WTC11 (cell line): ENCODE measurements at places on chromosomes 16 and 17.

DNA sequence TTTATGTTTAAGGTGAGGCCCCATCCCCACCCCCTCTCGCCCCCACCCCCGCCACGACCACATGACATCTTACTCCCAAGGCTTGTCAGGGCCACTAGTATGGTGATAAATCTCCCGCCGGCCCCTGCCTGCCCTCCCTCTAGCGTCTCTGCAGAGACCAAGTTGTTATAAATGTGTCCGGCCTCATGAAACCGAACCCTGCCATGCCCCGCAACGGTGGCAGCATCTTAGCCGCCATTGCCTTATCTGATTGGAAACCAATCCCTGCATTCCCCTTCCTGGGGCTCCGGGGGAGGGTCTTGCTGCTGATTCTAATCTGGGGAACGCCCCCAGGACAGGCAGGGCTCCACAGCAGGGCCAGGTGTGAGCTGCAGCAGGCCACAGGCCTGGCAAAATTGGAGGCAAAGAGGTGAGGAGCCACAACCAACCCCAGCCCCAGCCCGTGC, 352.4 kb downstream of the C16orf95 start:
- DNase-seq, result no peak

DNA sequence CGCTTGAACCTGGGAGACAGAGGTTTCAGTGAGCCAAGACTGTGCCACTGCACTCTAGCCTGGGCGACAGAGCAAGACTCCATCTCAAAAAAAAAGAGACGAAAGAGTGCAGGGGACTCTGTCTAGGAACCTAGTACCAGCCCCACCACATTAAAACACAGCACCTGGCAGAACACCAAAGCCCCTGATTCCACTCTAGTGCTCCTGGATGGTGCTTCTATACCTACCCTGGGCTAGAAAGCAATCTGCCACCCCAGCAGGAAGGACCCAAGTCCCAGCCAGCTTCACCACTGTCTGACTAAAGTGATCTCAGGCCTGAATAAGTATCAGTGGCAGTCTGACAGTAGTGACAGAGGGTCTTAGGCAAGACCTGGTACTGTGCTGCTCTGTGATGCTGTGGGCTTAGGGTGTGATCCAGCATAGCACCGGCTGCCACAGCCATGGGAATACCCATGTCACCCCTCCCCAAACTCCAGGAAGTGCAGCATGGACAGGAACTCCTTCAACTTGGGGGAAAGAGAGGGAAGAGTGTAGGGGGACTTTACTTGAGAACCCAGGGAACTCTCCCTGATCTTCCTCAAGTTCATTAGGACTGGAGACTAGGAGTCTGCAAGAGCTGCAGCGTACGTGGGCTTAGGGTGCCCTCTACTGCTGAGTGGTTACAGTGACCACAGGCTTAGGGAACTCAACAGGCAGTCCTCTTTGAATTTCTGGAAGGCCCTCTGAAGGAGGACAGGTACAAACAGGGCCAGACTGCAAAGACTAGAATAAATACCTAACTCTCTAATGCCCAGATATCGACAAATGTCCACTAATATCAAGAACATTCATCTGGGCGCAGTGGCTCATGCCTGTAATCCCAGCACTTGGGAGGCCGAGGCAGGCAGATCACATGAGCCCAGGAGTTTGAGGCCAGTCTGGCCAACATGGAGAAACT, 30.0 kb upstream of the RNF43 start:
- DNase-seq, result peak; percentile 89

DNA sequence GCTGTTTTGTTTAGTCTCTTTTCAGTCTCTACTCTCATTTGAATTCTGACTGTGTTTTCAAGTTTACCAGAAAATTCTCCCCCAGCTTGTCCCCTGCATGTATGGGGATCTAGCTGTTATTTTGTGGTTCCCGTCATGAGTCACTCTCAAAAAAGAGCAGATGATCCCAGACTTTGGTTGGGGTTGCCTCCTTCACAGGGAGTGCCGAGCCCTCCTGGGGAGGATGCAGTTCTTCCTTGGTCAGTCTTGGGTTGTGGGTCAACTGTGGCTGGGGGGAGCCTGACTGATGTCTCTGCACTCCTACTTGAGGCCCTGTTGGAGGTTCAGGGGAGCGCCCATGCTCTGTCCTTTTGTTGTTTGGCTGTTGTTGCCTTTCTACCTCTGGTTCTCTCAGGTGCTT, 37.7 kb downstream of the EPN2 start:
- DNase-seq, result no peak

DNA sequence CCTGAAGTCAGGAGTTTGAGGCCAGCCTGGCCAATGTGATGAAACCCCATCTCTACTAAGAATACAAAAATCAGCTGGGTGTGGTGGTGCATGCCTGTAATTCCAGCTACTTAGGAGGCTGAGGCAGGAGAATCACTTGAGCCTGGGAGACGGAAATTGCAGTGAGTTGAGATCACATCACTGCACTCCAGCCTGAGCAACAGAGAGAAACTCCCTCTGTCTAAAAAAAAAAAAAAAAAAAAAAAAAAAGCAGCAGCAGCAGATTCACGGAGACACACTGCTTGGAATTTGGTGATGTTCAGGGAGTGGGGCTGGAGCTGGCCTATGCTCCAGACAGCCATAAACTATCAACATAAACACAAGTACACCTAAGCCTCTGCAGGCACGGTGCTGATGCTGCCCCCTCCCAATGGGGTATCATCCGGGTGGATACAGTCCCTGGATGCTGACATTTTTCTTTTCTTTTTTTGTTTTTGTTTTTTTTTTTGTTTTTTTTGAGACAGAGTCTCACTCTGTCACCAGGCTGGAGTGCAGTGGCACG, 39.6 kb upstream of the RHOT1 start:
- DNase-seq, result no peak

- DNase-seq, result peak; percentile 59
These were observed 7.0 kb downstream of the TMC8 start for GRCh38 chr17:78137392-78138203.

DNA sequence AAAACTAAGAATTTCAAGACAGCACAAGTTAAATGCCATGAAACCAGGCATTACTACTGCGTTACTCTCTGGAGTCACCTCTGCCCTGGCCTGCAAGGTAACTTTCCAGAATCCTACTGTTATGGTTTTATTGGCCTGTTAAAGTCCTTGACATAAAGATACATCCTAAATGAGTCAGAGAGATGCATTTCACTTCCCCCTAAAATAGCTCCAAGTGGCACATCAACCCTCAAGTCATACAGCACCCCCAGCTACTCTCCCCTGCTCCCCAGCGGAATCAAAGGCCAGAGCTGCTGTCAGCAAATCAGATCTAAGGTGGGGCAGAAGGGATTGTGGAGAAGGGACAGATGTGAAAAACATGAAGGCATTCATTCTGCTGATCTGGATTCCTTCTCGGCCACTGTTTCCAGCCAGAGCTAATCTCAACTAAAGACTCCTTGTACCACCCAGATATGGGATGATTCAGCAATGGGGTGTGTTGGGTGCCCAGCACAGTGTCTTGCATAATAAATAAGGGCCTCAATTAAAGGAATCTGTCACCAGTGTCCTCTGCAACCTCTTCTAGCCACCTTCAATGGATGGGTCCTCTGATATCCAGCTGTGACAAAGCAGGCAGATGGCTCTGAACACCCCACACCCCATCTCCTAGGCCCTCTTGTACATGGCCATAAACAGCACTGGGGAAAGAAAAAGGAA, 8.5 kb upstream of the CCL1 start:
- DNase-seq, result no peak

DNA sequence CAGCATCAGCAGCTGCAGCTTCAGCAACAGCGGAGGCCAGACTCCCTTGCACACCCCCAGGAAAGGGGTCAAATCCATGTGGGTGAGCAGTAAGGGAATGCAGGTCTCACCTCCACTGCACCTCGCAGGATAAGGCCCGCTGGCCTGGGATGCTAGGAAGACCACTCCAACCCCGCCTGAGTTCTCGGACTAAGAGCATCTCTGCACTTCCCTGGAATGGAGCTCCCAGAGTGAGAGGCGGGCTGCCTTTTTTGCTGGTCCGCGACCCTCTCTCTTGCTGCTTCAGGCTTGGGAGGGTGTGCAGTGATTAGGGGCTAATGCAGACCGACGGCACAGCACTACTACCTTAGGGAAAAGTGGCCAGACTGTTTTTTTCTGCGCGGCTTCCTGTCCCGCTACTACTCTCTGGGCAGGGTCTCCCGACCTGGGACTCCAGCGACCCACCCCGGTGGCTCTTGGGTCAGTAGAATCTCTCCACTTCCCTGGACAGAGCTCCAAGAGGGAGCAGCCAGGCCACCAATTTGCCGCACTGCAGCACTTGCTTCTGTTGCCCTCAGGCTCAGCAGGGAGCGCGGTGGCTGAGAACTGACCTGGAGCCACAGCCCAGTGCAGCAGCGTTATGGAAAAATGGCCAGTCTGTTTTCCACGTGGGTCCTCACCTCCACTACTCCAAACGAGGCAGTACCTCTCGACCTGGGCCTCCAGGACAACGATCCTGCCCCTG, 480.4 kb downstream of the CDH8 start:
- peak; percentile 10 for DNase-seq

GRCh38 chr16:66857437-66857836, 13.2 kb downstream of the CA7 start:
- DNase-seq, result no peak

DNA sequence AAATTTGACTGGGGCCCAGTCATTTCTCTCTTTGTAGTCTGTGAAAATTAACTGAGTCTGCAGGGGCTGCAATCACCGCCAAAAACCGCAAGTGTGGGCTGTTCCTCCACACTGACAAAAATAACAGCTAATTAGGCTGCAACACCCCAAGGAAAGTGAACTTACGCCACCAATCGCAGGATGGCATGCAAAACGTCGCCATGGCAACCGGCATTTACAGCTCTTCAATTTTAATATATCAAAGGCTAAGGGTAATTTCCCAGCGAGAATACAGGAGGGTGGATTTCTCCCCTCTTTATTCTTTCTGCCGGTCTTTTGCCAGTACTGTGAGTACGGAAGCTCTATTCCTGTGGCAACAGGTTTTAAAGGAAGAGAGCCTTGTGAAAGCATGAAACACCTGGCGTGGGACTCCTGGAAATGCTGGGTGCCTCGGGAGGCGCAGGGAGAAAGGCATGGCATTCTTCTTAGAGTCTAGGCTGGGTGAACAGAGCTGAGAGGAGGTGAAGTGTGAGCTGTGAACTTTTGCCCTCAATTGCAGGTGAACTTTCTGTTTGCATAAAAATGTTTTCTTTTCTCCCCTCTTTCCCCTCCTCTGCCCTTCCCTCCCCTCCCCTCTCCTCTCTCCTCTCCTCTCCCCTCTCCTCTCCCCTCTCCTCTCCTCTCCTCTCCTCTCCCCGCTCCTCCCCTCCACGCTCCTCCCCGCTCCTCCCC, 399.7 kb downstream of the XYLT1 start:
- DNase-seq, result peak; percentile 27

DNA sequence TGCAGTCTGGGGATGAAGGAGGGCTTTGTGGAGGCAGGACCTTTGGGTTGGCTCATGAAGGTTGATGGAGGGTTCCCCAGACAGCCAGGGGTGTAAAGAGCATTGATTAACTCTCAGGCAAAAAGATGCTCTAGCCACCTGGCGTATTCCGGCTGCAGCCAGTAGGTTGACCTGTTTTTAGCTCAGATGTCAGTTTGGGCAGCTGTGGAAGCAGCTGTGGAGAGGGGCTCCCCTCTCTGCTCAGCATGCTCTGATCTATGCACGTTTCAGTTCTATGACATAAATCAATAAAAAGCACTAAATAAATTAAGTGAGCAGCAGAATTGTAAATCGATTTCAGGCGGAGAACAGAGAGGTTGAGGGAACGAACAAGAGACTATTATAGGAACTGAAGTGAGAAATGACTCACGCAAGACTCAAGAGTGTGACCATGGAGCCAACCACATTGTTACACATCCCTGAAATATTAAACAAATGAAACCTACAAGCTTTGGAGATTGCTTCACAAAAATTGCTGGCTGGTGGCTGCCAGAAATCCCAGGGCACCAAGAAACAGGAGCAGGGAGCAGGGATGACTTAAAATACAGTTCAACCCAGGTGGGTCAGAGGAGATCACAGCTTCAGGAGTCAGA, 111.9 kb downstream of the GSG1L start:
- no peak for DNase-seq

GRCh38 chr16:78240459-78241222, 141.2 kb downstream of the WWOX start:
- DNase-seq, result no peak

- no peak for DNase-seq
These were observed 26.4 kb downstream of the ARHGAP17 start for GRCh38 chr16:24988593-24989338.

DNA sequence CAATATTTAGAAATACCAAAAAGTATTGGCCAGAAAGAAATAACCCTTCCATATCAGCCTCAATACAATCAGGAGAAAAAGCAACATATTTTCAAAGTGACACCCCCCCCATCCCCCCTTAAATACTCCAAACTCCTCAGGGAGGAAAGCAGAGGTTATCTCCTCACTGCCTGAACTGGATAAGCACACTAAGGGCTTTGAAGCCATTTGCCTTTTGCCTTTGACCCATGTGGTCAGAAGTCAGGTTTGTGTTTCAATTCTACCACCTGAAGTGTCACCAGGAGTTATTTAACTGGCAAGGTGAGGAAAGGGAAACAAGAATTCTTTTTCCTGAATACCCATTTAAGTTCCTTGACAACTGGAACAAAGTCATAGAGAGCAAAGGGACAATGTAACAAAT, 3.5 kb upstream of the VEZF1 start:
- DNase-seq, result no peak

- DNase-seq, result no peak
These were observed 1.7 kb downstream of the STUB1 start for GRCh38 chr16:681746-682427.

- no peak for DNase-seq
These were observed 140.8 kb upstream of the CHMP6 start for GRCh38 chr17:80850817-80851216.

GRCh38 chr17:32882029-32882428, 5.1 kb upstream of the MYO1D start:
- no peak for DNase-seq

DNA sequence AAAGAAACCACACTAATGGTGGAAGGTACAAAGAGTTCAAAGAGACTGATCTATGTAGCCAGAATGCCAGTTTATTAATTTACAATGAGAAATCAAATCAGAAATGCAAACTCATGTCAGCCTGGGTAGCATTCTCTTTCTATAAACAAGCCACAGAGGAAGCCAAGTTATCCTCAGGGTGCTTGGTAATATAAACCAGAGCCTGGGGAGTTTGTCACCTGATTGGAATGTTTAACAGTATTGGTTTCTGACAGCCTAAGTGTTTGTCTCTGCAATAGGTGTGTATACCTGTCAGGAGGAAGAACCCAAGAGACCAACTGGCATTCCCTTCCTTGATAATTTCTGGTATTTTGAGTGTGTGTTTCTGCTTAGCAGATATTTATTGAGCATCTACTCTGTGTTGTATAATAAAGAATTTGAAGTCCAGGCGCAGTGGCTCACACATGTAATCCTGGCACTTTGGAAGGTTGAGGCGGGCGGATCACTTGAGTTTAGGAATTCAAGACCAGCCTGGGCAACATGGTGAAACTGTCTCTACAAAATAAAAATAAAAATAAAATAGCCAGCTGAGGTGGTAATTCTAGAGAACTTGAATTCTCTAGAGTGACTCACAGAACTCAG, 3.1 kb upstream of the C17orf58 start:
- no peak for DNase-seq

DNA sequence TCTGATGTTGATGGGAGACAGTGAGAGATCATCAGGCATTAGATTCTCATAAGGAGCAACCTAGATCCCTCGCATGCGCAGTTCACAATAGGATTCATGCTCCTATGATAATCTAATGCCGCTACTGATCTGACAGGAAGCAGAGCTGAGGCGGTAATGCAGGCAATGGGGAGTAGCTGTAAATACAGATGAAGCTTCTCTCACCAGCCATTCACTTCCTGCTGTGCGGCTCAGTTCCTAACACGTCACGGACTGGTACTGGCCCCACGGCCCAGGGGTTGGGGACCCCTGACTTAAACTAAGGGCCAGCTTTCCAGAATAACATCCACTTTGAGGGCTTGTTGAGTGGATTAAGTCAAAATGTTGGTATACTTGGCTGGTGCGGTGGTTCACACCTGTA, 2.6 kb upstream of the TMEM219 start:
- no peak for DNase-seq
